ENCODE measurements at places on chromosomes 6 and 20.
A peak's percentile ranks its signal among the peaks of the same experiment; 100 is the strongest.

- DNase-seq, result no peak
Observed at GRCh38 chr20:51507216-51508036, 35.1 kb downstream of the NFATC2 start.

DNA sequence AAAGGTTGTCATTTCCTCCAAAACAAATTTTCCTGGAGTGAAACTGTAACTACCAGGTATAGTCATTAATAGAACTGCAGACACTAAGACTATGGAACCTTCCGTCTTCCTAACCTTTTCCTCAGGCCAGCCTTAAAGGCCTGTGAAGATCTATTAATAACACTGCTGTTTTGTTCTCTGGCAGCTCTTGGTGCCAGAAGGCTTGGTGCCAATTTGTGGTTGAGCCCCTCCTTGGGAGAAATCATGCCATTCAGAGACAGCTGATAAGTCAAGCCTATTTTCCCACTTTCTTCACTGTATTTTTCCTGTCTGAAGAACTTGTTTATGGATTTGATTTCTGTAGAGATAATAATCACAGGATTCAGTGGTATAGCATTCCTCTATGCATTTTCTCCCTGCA, 64.8 kb downstream of the HCRTR2 start:
- DNase-seq, result no peak

DNA sequence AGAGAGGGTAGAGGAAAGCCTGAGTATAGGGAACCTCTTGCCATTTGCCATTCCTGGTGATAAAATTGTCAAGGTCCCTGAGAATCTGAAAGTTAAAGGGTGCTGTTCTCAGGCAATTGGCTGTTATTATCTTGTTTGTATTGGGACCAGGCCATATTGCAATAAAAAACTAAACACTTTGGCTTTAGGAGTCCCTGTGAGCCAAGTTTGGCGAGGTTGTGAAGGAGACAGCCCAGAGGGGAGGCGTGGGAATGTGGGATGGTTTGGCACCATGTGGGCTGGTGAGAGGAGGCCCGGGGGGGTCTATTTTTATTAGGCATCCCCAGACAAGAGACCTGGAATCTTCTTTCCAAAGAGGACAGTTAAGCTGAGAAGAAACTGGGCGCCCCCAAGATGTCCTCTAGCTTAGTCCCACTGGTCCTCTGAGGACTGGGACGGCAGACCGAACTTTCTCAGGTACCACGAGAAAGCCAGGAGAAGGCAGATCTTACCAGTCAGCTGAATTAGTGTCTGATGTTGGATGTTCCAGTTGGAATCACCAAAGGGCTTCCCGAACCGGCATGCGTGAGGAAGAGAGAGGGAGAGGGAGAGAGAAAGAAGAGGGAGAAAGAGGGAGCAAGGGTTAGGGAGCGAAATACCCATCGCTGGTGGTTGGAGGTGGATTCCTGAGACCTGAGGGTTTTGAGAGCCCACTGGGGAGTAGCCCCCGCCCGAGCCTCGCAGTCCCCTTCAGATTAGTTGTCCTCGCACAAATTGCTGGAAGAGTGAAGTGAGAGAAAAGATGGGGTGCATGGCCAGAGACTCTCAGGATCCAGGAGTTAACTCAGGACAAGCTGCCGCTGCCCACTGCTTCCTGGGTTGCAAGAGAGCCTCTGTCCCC, 24.4 kb downstream of the DYNLT1 start:
- DNase-seq, result no peak

DNA sequence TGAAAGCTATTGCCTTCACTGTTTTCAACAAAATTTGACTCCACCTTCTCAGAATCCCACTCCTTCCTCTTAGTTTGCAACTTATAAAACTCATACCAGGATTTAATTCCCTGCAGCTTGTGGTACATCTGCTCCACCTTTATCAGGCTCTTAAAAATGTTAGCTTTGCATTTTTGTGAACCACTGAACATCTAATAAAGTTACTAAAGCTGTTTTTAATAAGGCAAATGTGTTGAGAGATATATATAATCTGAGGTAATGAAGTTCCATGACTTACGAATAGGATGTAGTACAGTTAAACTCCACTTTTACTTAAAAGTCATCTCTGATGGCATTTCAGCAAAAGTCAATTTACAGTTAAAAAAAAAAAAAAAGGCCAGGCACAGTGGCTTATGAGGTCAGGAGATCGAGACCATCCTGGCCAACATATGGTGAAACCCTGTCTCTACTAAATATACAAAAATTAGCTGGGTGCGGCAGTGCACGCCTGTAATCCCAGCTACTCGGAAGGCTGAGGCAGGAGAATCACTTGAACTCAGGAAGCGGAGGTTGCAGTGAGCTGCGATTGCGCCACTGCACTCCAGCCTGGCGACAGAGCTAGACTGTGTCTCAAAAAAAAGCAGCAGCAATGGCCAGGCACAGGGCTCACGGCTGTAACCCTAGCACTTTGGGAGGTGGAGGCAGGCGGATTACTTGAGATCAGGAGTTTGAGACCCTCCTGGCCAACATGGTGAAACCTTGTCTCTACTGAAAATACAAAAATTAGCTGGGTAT, 106.2 kb downstream of the KIF13A start:
- DNase-seq, result no peak

- DNase-seq, result no peak
Observed at GRCh38 chr6:122713138-122713537, 66.4 kb upstream of the FABP7 start.

- DNase-seq, result no peak
Observed at GRCh38 chr6:348860-349396, 42.6 kb upstream of the IRF4 start.

GRCh38 chr6:154928325-154928922, 66.7 kb upstream of the TIAM2 start:
- DNase-seq, result no peak

GRCh38 chr6:34511214-34511914, 44.8 kb downstream of the SPDEF start:
- no peak for DNase-seq

GRCh38 chr6:117605169-117605826, 3.0 kb upstream of the GOPC start:
- peak; percentile 64 for DNase-seq

DNA sequence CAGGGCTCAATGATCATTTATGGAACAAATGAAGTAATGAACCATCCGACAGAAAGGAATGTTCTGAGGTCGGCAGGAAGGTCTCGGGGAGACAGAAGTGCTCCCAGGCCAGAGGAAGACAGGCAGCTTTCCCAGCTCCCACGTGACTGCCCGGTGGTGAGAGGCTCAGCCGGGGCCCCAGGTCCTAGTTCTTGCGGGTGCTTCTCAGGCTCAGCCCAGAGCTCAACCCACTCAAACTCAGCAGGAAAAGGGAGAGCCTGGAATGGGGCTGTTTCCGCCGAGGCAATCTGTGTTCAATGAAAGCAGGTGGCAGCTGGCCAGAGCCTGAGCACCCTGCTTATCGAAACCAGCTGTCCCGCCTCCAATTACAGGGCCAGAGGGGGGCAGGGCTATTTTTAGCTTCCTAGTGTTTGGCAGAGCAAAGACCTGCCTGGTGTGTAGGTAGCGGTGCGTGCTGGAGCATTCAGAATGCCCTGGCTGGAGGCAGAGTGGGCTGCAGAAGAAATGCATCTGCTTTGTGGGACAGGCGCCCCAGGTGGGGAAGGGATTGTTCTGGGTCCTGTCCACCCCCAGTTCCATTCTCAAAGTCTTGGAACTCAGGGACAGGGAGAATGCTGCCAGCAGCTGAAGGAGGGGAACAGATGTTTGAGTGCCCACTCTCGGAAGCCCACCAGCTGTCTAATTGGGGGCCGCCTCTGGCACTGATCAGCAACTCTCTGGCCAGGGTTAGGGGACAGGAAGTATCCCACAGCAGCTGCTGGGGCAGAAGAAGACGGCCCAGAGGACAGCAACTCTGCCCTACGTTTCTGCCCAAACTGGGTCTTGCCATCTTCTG, 145.1 kb downstream of the PREX1 start:
- peak; percentile 95 for DNase-seq

- DNase-seq, result no peak
Observed at GRCh38 chr6:128233531-128233930, 286.9 kb downstream of the PTPRK start.

GRCh38 chr20:53692465-53693067, 98.9 kb upstream of the ZNF217 start:
- DNase-seq, result no peak

DNA sequence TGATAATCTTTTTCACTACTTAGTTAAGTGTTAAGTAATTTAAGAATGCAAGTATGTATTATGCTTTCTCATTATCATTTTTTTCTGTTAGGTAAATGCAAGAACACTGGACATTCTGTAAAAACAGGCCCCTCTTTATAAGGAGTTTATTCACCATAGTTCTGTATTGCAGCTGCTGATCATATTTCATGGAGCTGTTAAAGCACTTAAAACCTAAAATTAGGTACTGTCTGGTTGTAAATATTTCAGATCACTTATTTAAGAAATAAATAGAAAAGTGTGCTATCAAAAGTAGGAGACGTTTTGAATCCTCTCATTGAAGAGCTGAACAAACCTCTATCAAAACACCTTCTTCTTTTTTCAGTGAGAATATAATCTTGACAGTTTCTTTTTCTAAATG, 3.9 kb downstream of the EYA4 start:
- DNase-seq, result no peak

- peak; percentile 69 for DNase-seq
Observed at GRCh38 chr20:37890643-37891042, 12.3 kb upstream of the VSTM2L start.

DNA sequence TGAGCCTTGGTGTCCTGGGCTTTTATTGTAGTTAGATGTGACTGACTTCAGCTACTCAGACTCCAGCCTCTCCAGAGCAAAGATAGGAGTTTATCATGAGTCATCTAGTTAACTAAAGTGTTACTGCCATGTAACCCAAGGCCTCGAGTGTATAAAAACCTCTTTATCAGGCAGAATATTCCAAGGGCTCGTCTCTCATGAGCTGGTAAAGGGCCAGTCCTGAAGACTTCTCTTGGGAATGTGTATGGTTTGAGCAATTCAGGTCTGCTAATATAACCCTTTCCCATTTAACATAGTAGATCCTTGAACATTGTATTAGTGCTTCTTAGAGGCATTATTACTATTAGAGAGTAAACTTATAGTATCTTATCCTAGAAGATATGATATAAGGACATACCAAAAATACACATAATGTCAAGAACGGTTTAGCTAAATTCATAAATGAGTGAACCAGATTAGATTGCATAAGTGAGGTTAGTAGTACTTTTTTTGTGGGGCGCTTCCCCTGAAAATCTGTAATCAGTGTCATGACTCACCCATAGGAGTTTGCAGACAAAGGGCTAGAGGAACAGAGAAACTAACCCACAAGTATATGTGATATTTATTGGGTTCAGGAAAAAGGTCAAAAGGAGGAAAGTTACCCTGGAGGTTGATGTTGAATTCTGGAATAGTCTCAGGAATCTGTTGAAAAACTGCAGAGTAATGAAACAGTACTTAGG, 16.0 kb downstream of the DSE start:
- DNase-seq, result no peak

DNA sequence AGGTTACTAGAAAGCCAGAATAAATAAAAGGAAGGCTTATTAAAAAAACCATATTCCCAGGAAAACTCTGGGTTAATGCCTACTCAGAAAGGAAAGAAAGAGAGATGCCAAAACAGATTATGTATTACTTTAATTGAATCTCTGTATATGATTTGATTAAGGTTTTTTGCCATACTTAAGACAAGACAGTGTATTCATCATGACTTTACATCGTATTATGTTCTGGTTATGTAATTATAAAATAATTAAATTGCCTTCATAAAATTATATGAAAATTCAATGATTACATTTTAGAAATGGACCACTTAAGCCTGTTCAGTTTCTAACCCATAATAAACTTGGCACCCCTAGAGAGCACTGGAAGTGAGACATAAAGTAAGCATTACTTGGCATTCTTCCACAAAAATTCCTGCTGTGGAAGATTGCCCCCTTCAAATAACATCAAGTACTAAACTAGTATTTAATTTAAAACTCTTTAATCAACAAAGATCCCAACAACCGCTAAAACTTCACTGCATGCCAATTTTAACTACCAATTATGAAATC, 20.8 kb upstream of the IBTK start:
- no peak for DNase-seq

DNA sequence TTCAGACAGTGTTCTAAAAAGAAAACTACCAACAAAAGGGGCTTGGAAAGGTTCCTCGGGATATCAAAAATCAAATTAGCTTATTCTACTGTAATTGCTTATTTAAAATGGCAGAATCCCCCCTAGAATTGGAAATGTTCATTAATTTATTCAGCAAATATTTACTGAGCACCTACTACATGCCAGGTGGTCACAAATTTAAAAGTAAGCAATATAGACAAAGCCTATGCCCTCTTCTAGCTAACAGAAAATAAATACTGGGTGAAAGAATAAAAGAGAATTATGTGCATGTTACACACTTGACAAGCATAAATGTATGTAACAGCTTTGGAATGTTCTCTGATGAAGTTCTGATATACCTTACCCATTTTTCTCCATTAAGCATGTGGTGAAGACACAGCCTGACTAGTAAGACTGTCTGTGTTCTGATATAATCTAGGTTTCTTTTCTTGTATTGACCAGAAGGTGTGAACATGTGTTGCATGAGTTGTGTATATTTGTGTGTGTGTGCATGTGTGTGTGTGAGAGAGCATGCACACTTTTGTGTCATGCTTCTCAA, 606.7 kb upstream of the CITED2 start:
- DNase-seq, result no peak

- DNase-seq, result peak; percentile 87
Observed at GRCh38 chr6:72933233-72933632, 292.1 kb downstream of the KHDC1L start.

GRCh38 chr20:47863315-47863965, 78.2 kb upstream of the SULF2 start:
- peak; percentile 15 for DNase-seq

GRCh38 chr6:118551063-118552053, 3.3 kb downstream of the PLN start:
- DNase-seq, result no peak

DNA sequence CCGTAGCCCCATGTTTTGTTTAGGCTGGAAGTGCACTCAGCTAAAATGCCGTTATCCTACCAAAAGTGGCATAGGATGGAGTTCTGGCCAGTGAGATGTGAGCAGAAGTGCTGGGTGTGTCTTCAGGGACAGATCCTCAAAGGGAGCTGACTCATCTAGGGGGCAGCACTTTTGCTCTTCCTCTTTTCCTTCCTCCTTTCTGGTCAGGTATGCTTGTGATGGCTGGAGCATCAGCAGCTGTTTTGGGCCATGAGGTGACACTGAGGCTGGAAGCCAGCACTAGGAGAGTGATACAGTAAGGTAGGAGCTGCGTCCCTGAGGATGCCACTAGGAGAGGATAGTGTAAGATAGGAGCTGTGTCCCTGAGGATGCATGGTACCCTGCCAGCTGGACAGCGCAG, 4.6 kb upstream of the OSBPL2 start:
- no peak for DNase-seq

- DNase-seq, result no peak
Observed at GRCh38 chr6:38370653-38371601, 268.8 kb downstream of the BTBD9 start.

DNA sequence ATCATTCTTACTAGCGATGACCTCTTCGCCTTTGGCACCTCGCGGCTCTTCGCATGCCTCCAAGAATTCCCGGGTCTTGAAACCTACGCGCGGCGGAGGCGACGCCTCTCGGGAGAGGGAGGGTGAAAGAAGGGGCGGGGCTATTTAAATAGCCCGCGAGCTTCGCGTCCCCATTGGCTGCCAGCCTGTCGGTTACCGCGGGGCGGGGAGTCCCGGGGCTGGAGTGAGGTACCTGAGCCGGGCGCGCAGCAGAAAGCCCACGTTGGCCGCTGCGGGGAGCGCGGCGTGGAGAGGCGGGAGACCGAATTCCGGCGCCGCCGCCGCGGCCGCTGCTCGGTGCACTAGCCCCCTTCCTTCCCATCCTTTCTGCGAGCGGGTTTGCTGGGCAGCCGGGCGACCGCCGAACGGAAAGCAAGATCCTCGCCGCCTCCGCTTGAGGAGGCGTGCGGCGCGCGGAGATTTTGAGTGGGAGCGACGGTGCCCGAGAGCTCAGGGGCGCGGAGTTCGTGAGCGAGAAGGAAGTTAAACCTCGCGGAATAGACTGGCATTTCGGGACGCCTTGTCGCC, at the start of gene BMP6:
Gene BMP6, plus strand, starts transcription at position 251 of the 567 bp plus-strand sequence. CDS start 857 bp downstream, outside the sequence.
- peak; percentile 71 for DNase-seq
